Colonic mucosa (tissue), 4 donors: ENCODE measurements at places on chromosomes 6 and 20.
A peak's percentile ranks its signal among the peaks of the same experiment; 100 is the strongest.

DNA sequence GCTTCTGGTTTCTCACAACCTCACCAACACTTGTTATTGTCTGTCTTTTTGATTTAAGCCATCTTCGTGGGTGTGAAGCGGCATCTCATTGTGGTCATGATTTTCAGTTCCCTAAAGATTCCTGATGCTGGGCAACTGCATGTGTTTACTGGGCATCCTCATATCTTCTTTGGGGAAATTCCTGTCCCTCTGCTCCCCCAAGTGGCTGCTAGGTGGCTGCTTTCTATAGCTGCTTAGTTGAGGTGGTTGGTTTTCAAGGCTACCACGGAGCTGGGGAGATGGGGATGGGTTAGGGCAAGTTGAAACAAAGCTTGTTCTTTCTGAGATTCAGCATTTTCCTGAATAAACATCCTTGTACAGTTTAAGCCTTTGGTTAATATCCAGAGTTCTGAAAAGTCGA, 403.9 kb upstream of the SULF2 start:
- H3K27ac ChIP-seq = no peak overlapping the region
- no peak for DNase-seq
- no peaks in the 10 kb centered on the region for H3K36me3 ChIP-seq
- no peak overlapping the region for H3K4me3 ChIP-seq
- H3K27me3 ChIP-seq = no peaks in the 10 kb centered on the region

GRCh38 chr6:166365806-166366205, 16.9 kb downstream of the MPC1 start:
- H3K27me3 ChIP-seq = no peaks in the 10 kb centered on the region
- DNase-seq = no peak
- no peaks in the 10 kb centered on the region for H3K36me3 ChIP-seq
- no peaks in the 10 kb centered on the region for H3K4me1 ChIP-seq
- H3K4me3 ChIP-seq = no peak overlapping the region
- H3K27ac ChIP-seq = no peak overlapping the region

DNA sequence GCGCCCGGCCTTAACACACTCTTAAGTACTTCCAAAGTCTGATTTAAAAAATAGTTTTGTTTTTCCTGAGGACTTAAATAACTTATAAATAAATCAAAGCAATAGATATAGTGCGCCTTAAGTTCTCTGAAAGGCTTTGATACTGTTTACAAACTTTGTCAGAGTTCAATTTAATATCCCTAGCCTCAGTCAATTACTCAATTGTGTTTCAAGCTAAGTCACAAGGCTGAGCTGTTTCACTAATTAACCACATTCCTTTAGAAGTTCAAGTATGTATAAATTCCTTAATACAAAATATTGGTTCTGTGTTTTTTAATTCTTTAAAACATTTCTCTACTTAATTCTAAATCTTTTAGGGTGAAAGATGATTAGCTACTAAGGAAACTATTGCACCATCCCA, 178.4 kb upstream of the AGPAT4 start:
- H3K27me3 ChIP-seq = no peaks in the 10 kb centered on the region
- no peaks in the 10 kb centered on the region for H3K4me1 ChIP-seq
- no peak for DNase-seq
- no peaks in the 10 kb centered on the region for H3K36me3 ChIP-seq
- H3K27ac ChIP-seq = no peak overlapping the region

DNA sequence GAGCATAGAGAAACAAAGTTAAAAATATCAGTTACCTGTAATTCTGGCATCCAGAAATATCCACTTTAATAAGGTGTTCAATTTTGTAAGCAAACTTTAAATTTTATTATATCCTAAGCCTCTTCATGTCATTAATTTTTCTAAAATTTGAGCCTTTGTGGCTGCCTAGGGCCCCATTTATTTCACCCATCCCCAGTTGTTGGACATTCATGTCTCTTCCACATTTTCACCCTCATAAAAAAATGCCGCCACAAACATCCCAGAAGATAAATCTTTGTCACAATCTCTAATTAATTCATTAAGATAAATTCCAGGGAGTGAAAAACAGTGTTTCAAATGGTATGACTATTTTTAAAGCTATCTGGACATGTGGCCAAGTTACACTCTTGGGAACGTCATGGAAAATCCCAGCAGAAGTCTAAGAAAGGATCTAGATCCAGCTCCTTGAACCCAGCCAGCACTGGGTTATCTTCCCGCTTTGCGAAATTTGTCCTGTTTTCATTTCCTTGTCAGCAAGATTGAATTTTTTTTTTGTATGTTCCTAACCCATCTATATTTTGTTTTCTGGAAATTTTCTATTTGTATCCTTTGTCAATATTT, 97.2 kb downstream of the TMEM242 start:
- H3K27me3 ChIP-seq = no peaks in the 10 kb centered on the region
- H3K36me3 ChIP-seq = no peaks in the 10 kb centered on the region
- no peak overlapping the region for H3K4me3 ChIP-seq

- no peaks in the 10 kb centered on the region for H3K27me3 ChIP-seq
- H3K4me3 ChIP-seq = peak within 1 kb of the TSS; percentile 93
- peak within 1 kb of the TSS; percentile 91 for H3K27ac ChIP-seq
- H3K36me3 ChIP-seq = no peaks in the 10 kb centered on the region
- peak; percentile 95 for DNase-seq
- no peaks in the 10 kb centered on the region for H3K4me1 ChIP-seq
Observed at GRCh38 chr6:34888874-34889555, at the start of gene ANKS1A. ANKS1A (plus strand) TSS chr6:34889255; CDS start chr6:34889403, 148 bp downstream.

- no peaks in the 10 kb centered on the region for H3K27me3 ChIP-seq
- no peak overlapping the region for H3K4me3 ChIP-seq
- no peak overlapping the region for H3K27ac ChIP-seq
- no peak for DNase-seq
Observed at GRCh38 chr6:151167034-151167433, 72.7 kb upstream of the AKAP12 start.

DNA sequence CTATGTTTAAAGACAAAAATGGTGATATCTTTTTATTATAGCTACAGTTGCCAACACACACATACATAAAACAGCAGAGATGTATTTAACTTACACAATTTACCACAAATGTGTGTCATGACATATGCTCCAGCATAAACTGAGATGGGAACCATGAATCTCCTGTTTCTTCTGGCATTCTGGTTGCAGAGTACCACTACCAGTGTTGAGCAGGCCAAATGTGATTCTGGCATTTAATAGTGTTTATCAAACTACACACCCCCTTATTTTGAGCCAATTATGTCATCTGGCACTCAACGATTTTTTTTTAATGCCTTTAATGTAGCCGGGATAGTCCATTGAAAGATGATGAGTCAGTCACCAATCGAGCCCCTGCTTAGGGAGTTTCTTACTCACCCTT, 59.0 kb upstream of the TPD52L1 start:
- H3K27ac ChIP-seq = no peak overlapping the region
- no peak for DNase-seq
- no peaks in the 10 kb centered on the region for H3K36me3 ChIP-seq
- H3K4me3 ChIP-seq = no peak overlapping the region

DNA sequence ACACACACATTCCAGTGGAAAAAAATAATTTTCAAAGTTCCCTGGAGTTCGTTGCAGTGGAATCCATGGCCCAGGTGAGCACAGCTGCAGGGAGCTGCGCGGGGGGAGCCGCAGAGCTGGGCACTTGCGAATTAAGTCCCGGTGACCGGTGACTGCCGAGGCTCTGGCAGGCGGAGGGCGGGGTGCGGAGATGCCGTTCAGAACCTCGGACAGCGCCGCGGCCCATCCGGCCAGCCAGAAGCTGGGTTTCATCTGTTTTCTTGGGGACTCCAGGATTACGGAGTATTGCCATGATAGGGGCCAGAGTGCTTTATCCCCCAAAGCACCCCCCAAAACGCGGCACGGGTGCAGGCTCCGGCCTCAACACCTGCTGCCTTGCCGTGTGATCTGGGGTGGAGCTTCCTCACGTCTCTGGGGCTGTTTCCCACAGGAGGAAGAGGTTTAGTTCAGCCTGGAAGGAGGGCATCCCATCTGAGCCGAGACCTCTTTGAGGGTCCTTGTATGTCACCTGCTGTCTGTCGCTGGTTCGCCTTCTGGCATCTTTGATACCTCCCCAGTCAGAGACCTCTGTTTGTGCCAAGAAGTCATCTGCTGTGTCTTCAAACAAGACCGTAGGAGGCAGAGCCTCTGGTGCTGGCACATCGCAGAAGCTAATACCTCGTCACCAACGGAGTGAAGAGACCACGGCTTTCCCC, 99.4 kb downstream of the YTHDF1 start:
- H3K27me3 ChIP-seq = no peaks in the 10 kb centered on the region
- no peaks in the 10 kb centered on the region for H3K36me3 ChIP-seq
- no peak for DNase-seq
- no peak overlapping the region for H3K27ac ChIP-seq
- no peak overlapping the region for H3K4me3 ChIP-seq
- H3K4me1 ChIP-seq = no peaks in the 10 kb centered on the region

DNA sequence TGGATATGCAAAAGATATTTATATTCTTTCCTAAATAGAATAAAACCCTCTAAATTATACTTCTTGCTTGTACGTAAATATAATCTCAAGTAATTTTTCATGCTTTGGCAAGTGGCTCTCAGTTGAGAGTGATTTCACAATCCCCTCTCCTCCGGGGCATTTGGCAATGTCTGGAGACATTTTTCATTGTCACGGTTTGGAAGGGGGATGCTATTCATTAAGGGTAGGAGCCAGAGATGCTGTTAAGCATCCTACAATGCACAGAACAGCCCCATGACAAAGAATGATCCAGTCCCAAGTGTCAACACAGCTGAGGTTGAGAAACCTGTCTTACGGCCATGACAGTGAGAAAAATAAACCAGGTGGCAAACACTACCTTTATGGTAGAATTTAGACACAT, 75.7 kb downstream of the AGPAT4 start:
- no peak for DNase-seq
- H3K27me3 ChIP-seq = no peaks in the 10 kb centered on the region
- H3K36me3 ChIP-seq = no peaks in the 10 kb centered on the region
- H3K27ac ChIP-seq = no peak overlapping the region
- H3K4me3 ChIP-seq = no peak overlapping the region

- H3K36me3 ChIP-seq = no peaks in the 10 kb centered on the region
- no peak for DNase-seq
- H3K4me1 ChIP-seq = no peaks in the 10 kb centered on the region
- H3K27me3 ChIP-seq = no peaks in the 10 kb centered on the region
- H3K4me3 ChIP-seq = no peak overlapping the region
- H3K27ac ChIP-seq = no peak overlapping the region
Observed at GRCh38 chr6:85124472-85125354, 325.2 kb upstream of the NT5E start.

DNA sequence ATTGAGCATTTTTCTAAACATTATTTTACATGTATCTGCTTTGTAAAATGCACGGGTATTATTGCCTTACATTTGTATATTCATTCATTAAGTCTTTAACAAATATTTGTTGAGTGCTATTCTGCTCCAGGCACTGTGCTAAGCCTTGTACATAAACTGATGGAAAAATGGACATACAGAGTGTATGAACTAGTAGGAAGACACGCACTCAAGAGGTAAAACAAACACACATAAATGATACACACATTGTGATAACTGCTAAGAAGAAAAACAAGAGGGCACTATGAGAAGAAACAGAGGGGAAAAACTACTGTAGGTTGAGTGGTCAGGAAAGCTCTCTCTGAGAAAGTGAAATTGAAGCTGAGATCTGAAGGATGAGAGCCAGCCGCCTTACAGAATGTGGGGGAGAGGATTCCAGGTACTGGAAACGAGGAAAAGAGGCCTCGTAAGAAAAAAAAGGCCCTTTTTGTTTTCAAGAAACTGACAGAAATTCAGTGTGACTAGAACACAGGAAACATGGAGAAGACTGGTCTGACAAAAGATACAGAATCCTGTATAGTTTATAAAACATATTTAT, 117.5 kb downstream of the EYA4 start:
- H3K36me3 ChIP-seq = no peaks in the 10 kb centered on the region
- no peaks in the 10 kb centered on the region for H3K4me1 ChIP-seq
- no peaks in the 10 kb centered on the region for H3K27me3 ChIP-seq
- no peak overlapping the region for H3K4me3 ChIP-seq
- no peak for DNase-seq

GRCh38 chr6:152836523-152836922, 85.9 kb downstream of the VIP start:
- no peaks in the 10 kb centered on the region for H3K4me1 ChIP-seq
- no peak overlapping the region for H3K4me3 ChIP-seq
- H3K27me3 ChIP-seq = no peaks in the 10 kb centered on the region
- H3K27ac ChIP-seq = no peak overlapping the region

DNA sequence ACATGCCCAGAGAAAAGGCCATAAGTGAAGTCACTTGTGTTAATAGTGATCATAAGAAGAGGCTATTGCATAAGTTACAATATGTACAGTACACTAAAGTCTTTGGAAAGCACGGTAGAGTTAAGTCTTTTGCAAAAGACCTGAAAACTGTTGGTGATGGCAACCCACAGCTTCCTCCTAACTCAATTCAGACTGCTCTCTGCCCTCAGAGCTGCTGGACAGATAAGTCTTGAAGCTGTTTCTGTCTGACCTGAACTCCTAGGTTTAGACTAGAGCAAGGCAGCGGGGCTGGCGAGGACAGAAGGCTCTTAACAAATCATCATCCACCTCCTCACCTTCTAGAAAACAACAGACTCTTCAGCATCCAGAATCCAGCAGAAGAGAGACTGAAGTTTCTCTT, 125.4 kb downstream of the CD24 start:
- H3K27me3 ChIP-seq = no peaks in the 10 kb centered on the region
- no peak overlapping the region for H3K27ac ChIP-seq
- DNase-seq = no peak
- H3K4me1 ChIP-seq = no peaks in the 10 kb centered on the region
- H3K4me3 ChIP-seq = no peak overlapping the region
- no peaks in the 10 kb centered on the region for H3K36me3 ChIP-seq

- H3K4me1 ChIP-seq = no peaks in the 10 kb centered on the region
- H3K36me3 ChIP-seq = no peaks in the 10 kb centered on the region
- H3K27ac ChIP-seq = no peak overlapping the region
- no peaks in the 10 kb centered on the region for H3K27me3 ChIP-seq
- no peak overlapping the region for H3K4me3 ChIP-seq
Observed at GRCh38 chr6:91181416-91181815, 594.5 kb upstream of the MAP3K7 start.

DNA sequence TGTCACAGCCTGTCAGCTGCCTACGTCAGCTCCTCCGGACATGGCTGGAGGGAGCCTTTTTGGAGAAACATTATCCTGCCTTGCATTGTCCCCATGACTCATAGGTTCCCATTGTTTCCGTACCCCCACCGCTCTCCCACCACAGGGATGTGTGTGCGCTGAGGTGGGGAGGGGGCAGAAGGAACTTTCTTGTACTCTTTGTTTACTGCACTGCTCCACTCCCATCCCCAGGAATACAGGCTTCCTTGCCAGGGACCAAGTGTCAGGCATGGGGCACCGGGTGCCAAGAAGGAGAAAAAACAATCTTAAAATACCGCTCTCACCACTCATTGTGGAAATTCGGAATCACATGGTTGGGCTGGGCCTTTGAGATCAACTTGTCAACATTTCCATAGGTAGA, 51.0 kb downstream of the KCNK5 start:
- H3K4me3 ChIP-seq = no peak overlapping the region
- H3K27ac ChIP-seq = no peak overlapping the region
- H3K27me3 ChIP-seq = no peaks in the 10 kb centered on the region
- no peaks in the 10 kb centered on the region for H3K36me3 ChIP-seq
- H3K4me1 ChIP-seq = peaks cover under 1% of the 10 kb centered on the region

GRCh38 chr20:47088335-47088734, 193.7 kb downstream of the EYA2 start:
- no peak overlapping the region for H3K4me3 ChIP-seq
- no peaks in the 10 kb centered on the region for H3K4me1 ChIP-seq
- peak; percentile 32 for DNase-seq
